ENCODE measurements at places on chromosomes 2 and 18.

- peak; percentile 57 for DNase-seq
Observed at GRCh38 chr2:25228848-25229278, 60.5 kb upstream of the POMC start.

- DNase-seq: no peak
Observed at GRCh38 chr2:231987124-231987727, 25.7 kb downstream of the DIS3L2 start.

DNA sequence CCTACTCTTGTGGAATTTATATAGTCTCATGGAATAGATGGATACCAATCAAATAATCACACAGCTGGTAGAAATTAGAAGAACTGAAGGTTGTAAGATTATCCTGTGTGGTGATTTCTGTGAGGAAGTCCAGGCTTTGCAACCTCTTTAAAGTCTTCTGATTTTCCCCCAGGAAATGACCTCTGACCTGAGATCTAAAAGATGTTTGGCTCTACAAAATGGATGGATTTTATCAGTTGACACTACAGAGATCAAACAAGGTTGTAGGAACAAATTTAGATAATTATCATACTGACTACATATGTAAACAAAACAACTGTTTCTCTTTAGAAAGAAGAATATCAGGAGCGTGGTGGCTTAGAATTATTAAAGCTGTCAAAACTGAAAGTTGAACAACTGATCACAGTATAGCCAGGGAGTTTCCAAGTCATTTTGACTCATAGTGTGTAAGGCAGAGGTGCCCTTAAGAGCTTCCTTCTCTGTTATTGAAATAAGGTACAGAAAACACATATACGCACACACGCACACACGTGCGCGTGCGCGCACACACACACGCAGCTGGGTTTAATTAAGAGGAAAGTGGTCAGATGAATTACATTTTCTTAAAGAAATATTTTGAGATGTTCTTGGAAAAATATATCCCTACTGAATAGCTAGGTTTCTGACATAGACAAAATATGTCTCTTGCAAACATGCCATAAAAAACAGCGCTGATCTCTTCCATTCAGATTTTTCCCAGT, 35.5 kb upstream of the PELI1 start:
- DNase-seq: no peak

DNA sequence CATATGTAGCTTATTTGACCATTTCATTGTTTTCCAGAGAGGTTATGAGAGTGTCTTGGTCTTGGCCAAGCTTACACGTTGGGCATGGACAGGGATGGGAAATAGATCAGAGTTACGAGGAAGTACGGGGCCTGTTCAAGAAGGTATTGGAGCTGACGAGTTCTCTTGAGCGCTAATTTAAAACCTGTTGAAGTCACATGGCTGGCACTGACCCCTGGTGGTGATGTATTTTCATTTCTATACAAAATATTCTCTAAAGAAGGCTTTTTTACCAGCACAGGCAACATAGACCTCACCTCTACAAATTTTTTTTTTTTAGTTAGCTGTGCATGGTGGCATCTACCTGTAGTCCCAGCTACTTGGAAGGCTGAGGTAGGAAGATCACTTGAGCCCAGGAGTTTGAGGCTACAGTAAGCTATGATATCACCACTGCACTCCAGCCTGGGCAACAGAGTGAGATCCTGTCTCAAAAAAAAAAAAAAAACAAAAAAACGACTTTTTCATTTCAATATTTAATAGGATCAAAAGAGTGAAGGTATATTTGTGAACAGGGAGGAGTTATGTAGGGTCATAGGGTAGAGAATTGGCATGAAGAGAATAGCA, 19.6 kb downstream of the UGP2 start:
- DNase-seq: no peak

DNA sequence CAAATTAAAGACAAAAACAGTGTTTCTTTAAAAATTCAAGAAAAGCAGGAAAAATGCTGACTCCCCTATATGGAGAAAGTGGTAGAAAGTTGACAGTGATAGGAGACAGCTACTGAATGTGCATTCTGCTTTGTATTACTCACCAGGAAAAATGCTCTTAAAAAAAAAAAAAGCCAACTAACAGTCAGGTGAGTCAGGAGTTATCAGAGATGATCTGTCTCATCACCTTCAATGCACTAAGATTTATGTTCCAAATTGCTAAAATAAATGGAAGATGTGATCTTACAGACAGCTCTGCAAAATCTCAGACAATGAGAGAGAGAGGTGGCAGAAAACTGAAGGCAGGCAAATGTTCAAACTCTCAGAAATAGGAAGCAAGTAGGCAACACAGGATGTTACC, 47.6 kb upstream of the ZNF521 start:
- DNase-seq: no peak

- no peak for DNase-seq
Observed at GRCh38 chr18:24741965-24742724, 281.7 kb downstream of the HRH4 start.

- DNase-seq: no peak
Observed at GRCh38 chr2:233096006-233096405, 35.9 kb downstream of the INPP5D start.

GRCh38 chr2:85135660-85135914, 2.4 kb downstream of the TCF7L1 start:
- DNase-seq: no peak

GRCh38 chr2:218802386-218802994, 20.5 kb downstream of the CYP27A1 start:
- DNase-seq: no peak

- DNase-seq: no peak
Observed at GRCh38 chr18:26540043-26540628, 8.2 kb downstream of the KCTD1 start.

- DNase-seq: no peak
Observed at GRCh38 chr18:57655740-57656139, 34.1 kb upstream of the NARS1 start.
